Bronchus fibroblast of lung (primary cell): ENCODE measurements at places on chromosomes 5 and 9. TPM values are rescaled to one million over a fixed set of nuclear protein-coding genes. Genes with fewer than 3 reads are reported as not detected.

The EIF4E1B gene
- not detected in 2 replicates for total RNA-seq

The NDST1 gene
- 48.6 and 58.3 TPM in 2 replicates for total RNA-seq

The DBH gene
- not detected in 2 replicates for total RNA-seq

The NMRK1 gene
- 13.4 and 14.1 TPM in 2 replicates for total RNA-seq
